ENCODE measurements at places on chromosomes 13 and 19. TPM values are rescaled to one million over a fixed set of nuclear protein-coding genes. Genes with fewer than 3 reads are reported as not detected.

RDH8 gene
- not detected for total RNA-seq

CYP4F3 gene
- 0.26 TPM for total RNA-seq

ZNF497 gene
- total RNA-seq, result 8.1 TPM

ANO8 gene
- 41.8 TPM for total RNA-seq

ZNF492 gene
- total RNA-seq, result under 0.01 TPM

COLGALT1 gene
- total RNA-seq, result 64.0 TPM

GJB2 gene
- 0.28 TPM for total RNA-seq

DNA sequence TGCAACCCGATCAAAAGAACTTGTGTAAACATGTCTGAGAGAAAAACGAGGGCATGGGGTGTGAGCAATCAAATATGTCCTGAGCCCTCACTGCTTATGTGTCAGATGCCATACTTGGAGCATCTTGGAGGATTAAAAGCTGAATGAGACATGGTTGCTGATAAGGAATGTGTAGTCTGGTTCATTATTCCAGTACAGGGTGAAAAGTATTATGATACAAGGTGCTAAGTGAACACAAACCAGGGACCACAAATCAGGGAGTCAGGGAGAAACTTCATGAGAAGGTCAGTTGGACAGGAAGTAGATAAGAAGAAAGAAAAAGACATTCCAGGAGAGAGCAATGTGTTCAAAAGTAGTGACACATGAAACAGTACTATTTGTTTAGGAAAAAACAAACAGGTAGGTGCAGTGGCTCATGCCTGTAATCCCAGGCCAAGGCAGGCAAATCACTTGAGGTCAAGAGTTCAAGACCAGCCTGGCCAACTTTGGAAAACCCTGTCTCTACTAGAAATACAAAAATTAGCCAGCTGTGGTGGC is 2.0 kb upstream of the RCBTB1 start:
- DNase-seq, result no peak

GRCh38 chr19:29371251-29372090 is 154.3 kb upstream of the VSTM2B start:
- DNase-seq, result no peak

DNA sequence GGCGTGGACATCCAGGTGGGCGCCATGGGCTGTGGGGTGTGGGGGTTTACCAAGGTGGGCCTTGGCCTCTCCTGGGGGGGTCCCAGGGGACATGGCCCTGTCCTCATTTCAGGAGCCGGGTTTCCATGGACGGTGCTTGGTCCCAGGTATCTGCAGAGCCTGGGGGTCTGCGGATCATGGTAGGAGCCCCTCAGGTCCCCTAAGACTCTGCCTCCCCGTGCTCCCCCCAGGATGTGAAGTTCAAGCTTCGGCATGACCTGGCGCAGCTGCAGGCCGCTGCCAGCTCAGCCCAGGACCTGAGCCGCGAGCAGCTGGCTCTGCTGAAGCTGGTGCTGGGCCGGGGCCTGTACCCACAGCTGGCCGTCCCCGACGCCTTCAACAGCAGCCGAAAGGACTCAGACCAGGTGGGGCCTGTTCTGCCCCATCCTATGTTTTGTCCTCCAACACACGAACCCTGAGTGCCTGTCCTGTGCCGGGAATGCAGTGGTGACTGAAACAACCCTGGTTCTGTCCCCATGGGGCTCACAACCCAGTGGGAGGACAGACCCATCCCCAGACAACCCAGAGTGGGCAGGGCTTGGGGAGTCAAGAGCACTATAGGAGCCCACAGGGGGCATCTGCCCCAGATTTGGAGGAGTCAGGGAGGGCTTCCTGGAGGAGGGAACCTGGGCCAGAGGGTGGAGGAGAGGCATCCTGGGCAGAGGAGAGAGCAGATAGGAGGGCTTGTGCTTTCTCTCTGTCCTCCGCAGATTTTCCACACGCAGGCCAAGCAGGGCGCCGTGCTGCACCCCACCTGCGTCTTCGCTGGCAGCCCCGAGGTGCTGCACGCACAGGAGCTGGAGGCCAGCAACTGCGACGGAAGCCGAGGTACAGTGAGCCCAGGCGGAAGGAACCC is 26.8 kb downstream of the DHX34 start:
- DNase-seq, result no peak

- DNase-seq, result no peak
These were observed 132.5 kb upstream of the ZNF91 start for GRCh38 chr19:23527797-23528196.

DNA sequence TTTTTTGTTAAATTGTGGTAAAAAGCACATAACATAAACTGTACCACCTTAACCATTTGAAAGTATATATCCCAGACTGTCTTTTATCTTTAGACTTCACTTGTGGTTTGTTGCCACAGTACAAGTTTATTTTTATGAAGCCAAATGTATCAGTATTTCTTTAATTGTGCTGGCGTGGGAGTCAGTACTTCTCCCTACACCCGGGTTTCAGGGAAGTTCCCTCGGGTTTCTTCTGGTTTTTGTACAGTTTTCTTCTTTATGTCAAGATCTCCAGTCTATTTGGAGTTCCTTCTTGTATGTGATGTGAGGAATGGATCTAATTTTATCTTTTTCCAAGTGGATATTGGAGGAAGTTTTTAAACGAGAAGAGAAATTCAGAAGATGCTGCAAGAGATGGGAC is 20.5 kb downstream of the CCDC8 start:
- DNase-seq, result peak; percentile 5

- no peak for DNase-seq
These were observed 119.3 kb upstream of the GJB6 start for GRCh38 chr13:20351281-20352022.

DNA sequence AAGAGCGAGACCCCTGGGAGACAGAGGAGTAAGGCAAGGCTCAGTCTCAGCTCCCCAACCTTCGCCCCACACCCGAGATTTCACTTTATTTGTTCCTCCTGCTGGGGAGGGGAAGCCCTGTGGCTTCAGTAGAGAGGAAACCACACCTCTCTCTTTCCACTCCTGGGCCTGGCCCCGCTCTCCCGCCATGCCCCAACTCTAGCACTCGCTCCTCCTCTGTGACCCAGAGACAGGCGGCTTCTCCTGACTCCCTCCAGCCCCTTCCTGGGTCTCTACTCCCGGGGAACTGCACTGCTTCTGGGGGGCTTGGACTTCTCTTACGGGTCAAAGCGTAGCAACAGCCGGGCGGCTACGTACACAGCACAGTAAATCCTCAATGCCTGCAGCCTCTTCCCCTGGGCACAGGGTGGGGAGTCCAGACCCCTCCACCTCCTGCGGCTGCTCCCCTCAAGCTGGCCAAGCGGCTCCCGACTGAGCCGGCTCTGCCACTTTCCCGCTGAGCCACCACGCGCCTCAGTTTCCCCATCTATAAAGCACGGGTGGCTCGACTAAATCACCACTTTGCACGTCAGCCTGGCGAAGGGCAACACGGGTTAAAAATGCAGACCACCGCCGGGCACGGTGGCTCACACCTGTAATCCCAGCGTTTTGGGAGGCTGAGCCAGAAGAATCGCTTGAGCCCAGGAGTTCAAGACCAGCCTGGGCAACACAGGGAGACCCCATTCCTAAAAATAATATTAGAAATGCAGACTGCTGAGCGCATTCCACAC is 1.4 kb downstream of the RNF126 start:
- DNase-seq, result no peak

DNA sequence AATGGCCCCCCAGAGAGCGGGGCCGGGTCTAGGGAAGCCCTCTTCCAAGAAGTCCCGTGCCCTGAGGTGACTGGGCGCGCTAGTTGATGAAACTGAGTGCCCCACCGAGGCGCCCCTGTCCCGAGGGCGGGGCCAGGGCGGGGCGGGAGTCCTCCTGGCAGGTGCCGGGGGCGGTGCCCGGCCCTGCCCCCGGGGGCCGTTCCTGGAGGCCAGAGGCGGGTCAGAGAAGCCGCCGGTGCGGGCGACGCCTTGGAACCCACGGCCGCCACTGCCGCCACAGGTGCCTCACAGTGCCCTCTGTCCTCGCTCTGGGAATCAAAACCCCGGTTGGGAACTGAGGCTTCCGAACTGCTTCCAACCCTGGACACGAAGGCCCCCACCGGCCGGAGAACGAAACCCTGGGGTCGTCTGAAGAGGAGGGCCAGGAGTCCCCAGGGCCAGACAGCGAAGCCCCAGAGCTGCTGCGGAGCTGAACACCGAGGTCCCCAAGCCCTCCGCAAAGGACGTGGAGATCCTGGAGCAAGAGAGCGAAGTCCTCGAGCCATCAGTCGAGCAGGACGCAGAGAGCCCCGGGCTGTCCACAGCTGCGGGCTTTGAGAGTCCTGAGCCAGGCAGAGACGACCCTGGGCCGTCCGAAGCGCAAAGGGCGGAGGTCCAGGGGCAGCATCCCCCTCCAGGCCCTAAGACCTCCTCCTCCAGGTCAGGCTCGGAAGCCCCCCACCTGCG is at the start of gene MISP3:
Gene MISP3 (plus strand): TSS at position 252 of the 726 bp plus-strand sequence. CDS start 524 bp downstream, outside the sequence.
- no peak for DNase-seq

DNA sequence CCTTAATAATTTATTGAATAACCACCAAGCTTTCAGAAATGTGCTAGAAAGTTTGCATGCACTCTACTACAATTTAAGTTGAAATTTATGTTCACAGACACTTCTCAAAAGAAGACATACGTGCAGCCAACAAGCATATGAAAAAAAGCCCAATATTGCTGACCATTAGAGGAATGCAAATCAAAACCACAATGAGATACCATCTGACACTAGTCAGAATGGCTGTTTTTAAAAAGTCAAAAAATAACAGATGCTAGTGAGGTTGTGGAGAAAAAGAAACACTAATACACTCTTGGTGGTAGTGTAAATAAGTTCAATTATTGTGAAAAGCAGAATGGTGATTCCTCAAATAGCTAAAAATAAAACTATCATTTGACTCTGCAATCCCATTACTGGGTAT is 308.8 kb upstream of the PCDH9 start:
- no peak for DNase-seq

GRCh38 chr19:10430505-10431253 is 10.3 kb downstream of the PDE4A start:
- DNase-seq, result peak; percentile 58

DNA sequence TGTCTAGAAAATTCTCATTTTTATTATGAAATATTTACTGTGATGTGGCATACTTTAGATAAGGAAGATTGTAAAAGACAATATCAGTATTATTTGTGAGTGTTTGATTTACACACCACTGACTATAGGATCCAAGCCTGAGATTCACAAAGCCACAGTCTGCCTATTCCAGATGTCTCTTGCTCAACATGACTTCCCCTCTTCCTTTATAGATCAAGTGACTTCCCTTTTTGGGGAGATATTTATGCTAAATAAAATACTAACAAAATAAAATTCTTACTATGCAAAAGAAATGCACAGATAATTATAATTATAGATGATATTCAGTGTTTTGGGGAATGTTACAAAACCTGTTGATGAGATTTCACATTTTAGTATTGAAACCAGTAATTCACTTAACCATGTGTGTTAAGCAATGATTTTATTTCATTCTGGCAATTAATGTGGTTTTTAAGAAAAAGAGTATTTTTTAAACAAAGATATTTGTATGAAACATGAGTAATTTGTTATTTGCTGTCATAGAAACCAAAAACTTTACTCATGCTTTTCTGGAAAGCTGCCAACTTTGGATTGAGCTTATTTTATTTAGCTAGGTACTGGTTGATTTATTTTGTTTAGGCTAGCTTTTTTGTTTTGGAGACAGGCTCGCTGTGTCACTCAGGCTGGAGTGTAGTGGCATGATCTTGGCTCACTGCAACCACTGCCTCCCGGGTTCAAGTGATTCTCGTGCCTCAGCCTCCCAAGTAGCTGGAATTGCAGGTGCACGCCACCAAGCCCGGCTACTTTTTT is 13.7 kb upstream of the GPR183 start:
- DNase-seq, result peak; percentile 42

DNA sequence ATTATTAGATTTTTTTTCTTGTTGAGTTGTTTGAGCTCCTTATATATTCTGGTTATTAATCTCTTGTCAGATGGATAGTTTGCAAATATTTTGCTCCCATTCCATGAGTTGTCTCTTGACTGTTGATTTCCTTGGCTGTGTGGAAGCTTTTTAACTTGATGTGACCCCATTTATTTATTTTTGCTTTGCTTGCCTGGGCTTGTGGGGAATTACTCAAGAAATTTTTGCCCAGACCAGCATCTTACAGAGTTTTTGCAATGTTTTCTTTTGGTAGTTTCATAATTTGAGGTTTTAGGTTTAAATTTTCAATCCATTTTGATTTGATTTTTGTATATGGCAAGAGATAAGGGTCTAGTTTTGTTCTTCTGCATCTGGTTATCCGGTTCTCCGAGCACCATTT is 124.7 kb downstream of the PCCA start:
- no peak for DNase-seq

GRCh38 chr19:55147545-55148251 is 1.3 kb downstream of the TNNT1 start:
- DNase-seq, result no peak

GRCh38 chr13:50927701-50928100 is 18.1 kb downstream of the RNASEH2B start:
- DNase-seq, result no peak

DNA sequence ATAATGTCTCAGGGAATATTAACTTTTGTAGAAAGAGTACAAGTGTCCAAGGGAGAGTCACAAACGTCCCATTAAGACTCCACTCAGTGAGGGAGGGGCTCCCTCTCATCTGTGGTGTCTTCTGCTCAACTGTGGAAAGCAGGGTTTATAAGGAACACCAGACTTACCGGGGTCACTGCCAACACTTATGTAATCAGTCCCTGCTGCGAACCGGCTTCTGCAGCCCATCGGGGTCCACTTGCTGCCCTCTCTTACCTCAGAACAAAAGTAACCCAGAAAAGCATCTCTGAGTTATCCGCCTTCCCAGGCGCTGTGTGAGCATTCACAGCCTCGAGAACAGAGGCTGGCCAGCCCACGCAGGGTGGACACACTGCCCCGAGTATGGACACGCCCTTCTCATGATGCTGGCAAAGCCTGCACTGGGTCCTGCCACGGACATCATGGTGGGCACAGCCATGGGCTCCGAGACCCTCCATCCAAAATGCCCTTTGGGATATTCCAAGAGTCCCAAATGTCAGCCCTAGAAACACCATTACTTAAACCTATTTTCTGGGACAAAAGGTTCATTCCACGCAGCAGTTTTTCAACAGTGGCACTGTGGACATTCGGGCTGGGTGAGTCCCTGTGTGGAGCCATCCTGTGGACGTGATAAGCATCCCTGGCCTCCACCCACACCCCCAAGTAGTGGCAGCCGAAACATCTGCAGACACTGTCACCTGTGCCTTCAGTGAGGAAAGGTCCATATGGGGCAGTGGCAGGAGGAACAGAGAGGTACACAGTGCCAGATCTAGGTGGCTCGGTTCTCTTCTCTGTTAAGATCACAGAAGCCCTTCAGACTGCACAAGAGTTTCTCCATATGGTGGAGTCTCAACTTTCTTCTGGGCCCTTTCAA is 63.9 kb downstream of the STK24 start:
- no peak for DNase-seq

DNA sequence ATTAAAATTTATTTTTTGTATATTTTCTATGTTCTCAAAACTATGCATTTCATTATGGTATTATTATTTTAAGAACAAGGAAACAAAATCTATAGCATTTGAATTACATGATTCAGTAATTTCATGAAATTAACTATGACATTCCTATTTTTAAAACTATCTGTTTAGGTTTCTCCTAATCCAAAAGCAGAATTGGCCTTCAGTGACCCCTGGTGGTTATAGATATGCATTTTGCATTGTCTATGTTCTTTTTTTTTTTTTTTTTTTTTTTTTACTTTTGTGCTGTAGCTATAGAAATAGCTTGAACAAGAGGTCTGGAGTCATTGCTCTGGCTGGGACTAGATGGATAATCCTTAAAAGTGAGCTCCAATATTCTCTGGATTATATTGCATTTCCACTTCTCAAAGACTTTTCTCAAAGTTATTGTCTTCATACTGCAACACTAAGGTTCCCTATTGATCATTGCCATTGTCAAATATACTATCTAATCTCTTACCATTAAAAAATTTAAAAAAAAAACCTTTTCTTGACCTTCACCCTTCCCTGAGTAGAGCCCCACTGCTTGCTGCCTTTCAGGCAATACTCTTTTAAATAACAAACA is 15.9 kb upstream of the DNAJC3 start:
- peak; percentile 29 for DNase-seq
